Activated T-helper 17 cell treated with anti-CD3 and anti-CD28 coated beads, Interleukin-2, amount 50 U/mL, for 72 hours (primary cell): ENCODE measurements at places on chromosomes 5 and 9.

GRCh38 chr5:36416605-36417004 is 114.9 kb upstream of the RANBP3L start:
- H3K4me3 ChIP-seq, result no peak overlapping the region
- no peak overlapping the region for H3K27ac ChIP-seq
- H3K36me3 ChIP-seq, result no peaks in the 10 kb centered on the region
- H3K4me1 ChIP-seq, result no peaks in the 10 kb centered on the region

DNA sequence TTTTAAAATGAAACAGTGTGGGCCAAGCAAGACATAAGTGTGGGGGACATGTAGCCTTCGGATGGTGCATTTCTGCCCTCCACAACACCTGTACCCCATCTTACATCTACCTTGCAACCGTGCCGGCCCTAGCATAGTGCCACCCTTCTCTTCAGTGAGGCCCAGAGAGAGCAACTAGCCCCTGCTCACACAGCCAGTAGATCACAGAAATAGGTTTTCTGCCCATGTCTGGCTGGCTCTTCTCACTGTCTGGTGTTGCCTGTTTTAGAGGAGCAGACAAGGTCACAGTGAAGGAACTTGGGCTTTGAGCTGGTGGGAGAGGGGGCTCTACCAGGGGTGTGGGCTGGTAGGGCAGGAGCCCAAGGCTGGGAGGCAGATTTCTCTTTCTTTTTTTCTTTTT is 11.1 kb downstream of the PDLIM7 start:
- H3K36me3 ChIP-seq, result peaks cover 16% of the 10 kb centered on the region
- no peaks in the 10 kb centered on the region for H3K27me3 ChIP-seq
- H3K4me3 ChIP-seq, result no peak overlapping the region
- H3K4me1 ChIP-seq, result no peaks in the 10 kb centered on the region
- no peak for ATAC-seq

DNA sequence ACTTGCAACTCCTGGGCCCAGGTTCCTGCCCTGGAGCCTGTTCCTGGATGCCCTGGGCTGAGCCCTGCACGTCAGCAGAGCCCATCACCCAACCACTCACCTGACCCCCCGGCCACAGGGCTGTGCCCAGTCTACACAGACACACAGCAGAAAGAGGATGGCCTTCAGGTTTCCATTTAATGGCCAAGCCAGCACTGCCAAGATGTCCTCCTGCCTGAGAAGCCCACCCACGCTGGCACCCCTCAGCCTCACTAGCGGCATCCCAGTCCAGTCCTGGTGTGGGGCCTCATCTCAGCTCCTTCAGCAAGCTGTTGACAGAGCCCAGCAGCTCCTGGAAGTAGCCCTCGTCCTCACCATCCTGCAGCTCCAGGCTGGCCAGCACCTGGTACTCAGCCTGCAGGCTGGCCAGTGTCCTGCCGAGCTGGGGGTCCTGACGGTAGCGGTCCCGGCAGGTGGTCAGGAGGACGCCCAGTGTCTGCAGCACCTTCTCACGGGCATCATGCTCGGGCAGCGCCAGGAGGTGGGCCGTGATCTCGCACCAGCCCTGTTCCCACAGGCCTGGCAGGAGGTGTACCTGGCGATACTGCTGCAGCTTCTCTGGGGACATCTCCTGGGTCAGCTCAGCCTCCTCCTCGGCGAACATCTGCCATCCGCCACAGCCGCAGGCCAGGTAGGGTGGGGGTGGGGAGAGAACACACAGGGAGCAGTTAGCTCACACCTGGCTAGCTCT is 71.9 kb upstream of the LRRTM2 start:
- H3K27ac ChIP-seq, result no peak overlapping the region
- H3K36me3 ChIP-seq, result no peaks in the 10 kb centered on the region
- H3K27me3 ChIP-seq, result no peaks in the 10 kb centered on the region
- ATAC-seq, result no peak
- H3K4me1 ChIP-seq, result no peaks in the 10 kb centered on the region

DNA sequence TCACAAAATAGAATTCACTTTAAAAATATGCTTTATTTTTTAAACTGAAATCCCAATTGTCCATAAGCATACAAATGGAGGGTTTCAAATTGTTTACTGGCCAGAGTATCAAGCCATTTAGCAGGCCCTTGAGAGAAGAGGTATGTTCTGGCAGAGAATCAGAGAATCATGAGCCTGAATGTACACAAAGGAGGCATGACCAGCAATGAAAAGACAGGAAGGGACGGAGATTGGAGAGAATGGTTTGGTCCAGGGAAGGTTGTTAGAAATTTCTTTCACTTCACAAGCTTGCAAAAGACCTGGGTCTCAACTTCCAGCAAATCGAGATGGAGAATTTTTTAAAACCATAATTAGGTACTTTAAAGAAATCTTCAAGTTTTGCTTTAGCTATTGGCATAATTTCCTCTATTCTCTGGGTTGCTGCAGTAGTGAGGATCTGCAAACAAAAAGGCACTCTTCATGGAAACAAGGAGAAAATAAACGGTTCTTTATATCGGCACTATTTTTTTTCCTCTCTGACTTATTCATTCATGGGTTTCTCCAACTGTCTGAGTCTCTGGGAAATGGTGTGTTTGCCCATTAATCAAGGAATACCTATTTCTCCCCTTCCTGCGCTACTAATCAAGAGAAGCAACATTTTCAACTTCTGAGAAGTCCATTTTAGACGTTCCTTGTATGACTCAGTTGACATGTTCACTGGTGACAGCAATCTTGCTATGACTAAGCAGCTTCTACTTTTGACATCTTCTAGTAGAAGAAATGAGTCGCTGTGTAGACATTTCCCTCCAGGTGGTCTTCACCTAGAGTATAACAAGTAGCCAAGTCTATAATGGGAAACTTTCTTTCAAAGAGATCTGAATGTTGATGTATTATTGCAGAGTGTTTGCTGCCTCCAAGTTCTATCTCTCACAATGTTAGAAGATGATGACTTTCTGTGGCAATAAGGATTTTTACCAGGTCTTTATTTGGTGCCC is 23.1 kb upstream of the ERCC6L2 start:
- H3K36me3 ChIP-seq, result peaks cover 9% of the 10 kb centered on the region
- ATAC-seq, result peak; percentile 99
- peak overlapping the region; percentile 65 for H3K27ac ChIP-seq
- peak overlapping the region; percentile 64 for H3K4me3 ChIP-seq
- H3K27me3 ChIP-seq, result no peaks in the 10 kb centered on the region
- H3K4me1 ChIP-seq, result peaks cover 20% of the 10 kb centered on the region

DNA sequence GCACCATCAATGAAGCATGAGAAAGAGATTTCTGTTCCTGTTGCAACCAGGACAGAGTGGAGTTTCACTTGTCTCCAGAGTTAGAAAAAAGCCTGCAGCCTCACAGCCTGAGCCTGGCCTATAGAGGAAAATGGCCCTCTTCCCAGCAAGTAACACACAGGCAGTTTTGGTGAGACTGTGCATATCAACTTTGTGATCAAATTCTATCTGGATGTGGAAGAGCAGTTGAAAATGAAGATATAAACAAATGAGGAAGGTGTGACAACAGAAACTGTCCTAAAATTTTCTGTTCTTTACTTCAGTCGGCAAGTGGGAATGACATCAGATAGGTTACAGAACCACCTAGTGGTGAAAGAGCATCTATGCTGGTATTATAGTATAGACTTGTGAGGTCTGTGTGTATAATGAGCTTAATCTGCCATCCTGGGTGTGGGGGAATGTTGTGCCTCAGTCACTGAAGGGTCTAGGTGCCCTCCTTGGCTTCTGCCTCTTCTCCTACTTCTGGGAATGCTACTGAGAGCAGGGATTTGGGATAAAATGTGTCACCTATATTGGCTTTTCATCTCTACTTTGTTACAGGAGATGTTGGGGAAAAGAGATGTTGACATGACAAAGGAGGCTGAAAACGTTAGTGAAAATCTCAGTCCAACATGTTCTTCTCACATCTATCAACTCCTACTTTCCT is 28.2 kb downstream of the YIPF5 start:
- H3K4me3 ChIP-seq, result no peak overlapping the region
- H3K27me3 ChIP-seq, result peaks cover 5% of the 10 kb centered on the region
- no peak overlapping the region for H3K27ac ChIP-seq

GRCh38 chr9:91141407-91141965 is 220.2 kb downstream of the AUH start:
- ATAC-seq, result no peak
- H3K4me1 ChIP-seq, result peaks cover 10% of the 10 kb centered on the region
- no peak overlapping the region for H3K4me3 ChIP-seq
- H3K27ac ChIP-seq, result no peak overlapping the region
- no peaks in the 10 kb centered on the region for H3K27me3 ChIP-seq
- no peaks in the 10 kb centered on the region for H3K36me3 ChIP-seq

- no peaks in the 10 kb centered on the region for H3K36me3 ChIP-seq
- H3K4me1 ChIP-seq, result peaks cover 7% of the 10 kb centered on the region
- no peak overlapping the region for H3K4me3 ChIP-seq
- H3K27me3 ChIP-seq, result no peaks in the 10 kb centered on the region
- peak; percentile 36 for ATAC-seq
Measured at GRCh38 chr5:65482736-65483545, 1.2 kb upstream of the ADAMTS6 start.

DNA sequence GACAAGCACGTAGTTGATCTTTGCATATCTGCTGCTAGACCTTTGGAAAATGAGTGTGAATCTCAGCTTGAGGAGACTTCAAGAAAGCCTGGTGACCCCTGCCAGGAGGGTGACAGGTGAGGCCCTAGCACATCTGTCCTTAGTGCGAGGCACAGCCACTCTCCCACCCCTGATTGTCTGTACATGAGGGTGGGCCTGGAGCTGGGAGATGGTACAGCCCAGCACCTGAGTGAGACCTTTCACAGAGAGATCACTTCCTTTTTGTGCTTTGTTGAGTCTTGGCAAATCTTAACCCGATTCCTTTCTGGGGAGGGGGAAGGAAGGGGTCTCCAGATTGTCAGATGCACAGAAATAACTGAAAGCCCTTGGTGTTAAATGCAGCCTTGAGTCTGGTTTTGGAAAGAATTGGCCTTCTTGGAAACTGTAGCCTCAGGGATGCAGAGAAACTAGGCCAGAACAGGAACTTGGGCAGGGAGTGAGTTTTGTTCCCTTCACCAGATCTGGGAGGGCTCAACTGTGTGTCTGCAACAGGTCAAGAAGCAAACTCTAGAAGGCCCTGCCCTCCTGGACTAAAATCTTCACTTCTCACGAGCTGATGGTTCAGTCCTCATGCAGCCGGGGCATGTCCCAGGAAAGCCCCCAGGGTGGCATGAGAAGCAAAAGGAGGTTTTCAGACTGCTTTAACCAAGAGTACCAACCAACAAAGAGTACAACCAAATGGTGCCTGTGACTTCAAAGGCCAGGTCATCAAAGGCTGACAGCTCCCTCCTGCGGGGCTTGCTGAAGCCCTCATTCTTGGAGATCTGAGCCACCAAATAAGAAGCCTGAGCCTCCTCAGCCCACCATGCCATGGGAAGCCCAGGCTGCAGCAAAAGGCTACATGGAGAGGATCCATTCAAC is 20.8 kb upstream of the SEMA4D start:
- H3K4me3 ChIP-seq, result peak overlapping the region; percentile 15
- no peaks in the 10 kb centered on the region for H3K36me3 ChIP-seq
- H3K27ac ChIP-seq, result no peak overlapping the region
- no peak for ATAC-seq
- no peaks in the 10 kb centered on the region for H3K27me3 ChIP-seq
- H3K4me1 ChIP-seq, result peaks cover 37% of the 10 kb centered on the region

DNA sequence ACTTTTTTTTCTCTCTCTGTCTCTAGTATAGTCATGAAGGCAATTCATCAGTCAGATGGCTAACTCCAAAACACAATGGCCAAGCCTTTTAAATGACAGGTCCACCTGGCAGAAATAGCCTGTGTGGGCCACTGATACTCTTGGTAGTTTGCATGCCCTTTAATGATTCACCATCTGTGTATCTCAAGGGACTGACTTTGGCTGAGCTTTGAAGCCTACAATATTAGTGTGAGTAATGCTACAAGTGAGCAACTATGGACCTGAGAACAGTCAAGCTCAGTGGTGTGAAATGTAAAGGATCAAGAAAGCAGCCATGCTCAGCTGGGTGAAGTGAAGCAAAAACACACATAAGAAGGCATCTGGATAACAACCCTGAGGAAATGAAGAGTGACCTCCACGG is 506.9 kb downstream of the TLE1 start:
- H3K36me3 ChIP-seq, result no peaks in the 10 kb centered on the region
- no peak overlapping the region for H3K27ac ChIP-seq
- no peaks in the 10 kb centered on the region for H3K4me1 ChIP-seq
- ATAC-seq, result no peak
- no peaks in the 10 kb centered on the region for H3K27me3 ChIP-seq

GRCh38 chr5:135561266-135561665 is 17.5 kb downstream of the CXCL14 start:
- ATAC-seq, result no peak
- H3K4me1 ChIP-seq, result peaks cover 4% of the 10 kb centered on the region
- H3K4me3 ChIP-seq, result no peak overlapping the region
- H3K36me3 ChIP-seq, result no peaks in the 10 kb centered on the region

DNA sequence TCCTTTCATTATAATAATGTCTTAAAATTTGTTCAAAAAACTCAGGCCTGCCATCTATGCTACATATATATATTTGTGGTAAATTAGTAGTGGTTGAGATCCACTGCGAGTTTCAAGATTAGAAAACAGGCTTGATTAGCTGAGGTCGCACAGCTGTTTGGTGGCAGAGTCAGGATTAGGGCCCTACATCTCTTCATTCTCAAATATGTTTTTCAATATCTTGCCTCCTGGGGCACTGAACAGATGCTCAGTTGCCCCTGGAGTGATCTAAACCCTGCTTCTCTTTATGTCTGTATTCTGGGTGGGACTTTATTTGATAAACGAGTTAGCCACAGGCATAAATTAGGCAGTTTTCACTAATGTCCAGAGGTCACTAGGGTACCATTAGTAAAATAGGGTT is 27.8 kb upstream of the CEP120 start:
- no peaks in the 10 kb centered on the region for H3K36me3 ChIP-seq
- no peak for ATAC-seq
- H3K27ac ChIP-seq, result no peak overlapping the region
- H3K4me3 ChIP-seq, result no peak overlapping the region
- H3K4me1 ChIP-seq, result peaks cover 16% of the 10 kb centered on the region
- H3K27me3 ChIP-seq, result peaks cover 6% of the 10 kb centered on the region

DNA sequence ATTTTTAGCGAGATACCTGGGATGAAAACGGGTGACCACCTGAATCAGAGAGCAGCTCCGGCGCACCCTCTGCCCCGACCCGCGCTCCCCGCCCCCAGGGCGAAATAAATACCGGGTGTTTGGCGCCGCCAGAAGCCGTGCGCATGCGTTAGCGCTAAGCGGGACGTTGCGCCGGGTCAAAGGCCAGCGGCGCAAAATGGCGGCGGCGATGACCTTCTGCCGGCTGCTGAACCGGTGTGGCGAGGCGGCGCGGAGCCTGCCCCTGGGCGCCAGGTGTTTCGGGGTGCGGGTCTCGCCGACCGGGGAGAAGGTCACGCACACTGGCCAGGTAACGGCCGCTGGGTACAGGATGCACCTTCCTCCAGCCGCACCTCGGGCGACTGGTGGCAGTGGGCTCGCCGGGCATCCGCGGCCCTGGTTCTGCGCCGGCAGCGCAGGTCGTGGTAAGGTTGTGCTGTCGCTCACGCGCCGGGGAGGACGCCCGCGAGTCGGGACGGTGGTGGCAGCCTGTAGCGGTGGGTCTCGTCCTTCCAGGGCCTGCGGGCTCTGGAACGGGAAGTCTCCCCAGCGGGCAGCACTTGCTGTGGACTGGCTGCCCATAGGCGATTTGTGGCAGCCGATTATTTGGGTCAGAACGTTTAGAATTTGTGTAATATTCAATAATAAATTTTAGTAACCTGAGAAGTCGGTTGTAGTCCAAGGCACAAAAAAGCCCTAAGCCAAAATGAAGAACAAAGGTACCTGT is at the start of gene NDUFS6:
NDUFS6 (plus strand) TSS at position 186 of the 745 bp plus-strand sequence; CDS start at position 197, 11 bp downstream.
- peaks cover 16% of the 10 kb centered on the region for H3K4me1 ChIP-seq
